RPMI8226 (cell line): ENCODE measurements at places on chromosomes 4 and X.

- DNase-seq = no peak
These were observed 19.8 kb downstream of the MXRA5 start for GRCh38 chrX:3326681-3327080.

- no peak for DNase-seq
These were observed 535.5 kb downstream of the PDHA2 start for GRCh38 chr4:96375367-96375766.

DNA sequence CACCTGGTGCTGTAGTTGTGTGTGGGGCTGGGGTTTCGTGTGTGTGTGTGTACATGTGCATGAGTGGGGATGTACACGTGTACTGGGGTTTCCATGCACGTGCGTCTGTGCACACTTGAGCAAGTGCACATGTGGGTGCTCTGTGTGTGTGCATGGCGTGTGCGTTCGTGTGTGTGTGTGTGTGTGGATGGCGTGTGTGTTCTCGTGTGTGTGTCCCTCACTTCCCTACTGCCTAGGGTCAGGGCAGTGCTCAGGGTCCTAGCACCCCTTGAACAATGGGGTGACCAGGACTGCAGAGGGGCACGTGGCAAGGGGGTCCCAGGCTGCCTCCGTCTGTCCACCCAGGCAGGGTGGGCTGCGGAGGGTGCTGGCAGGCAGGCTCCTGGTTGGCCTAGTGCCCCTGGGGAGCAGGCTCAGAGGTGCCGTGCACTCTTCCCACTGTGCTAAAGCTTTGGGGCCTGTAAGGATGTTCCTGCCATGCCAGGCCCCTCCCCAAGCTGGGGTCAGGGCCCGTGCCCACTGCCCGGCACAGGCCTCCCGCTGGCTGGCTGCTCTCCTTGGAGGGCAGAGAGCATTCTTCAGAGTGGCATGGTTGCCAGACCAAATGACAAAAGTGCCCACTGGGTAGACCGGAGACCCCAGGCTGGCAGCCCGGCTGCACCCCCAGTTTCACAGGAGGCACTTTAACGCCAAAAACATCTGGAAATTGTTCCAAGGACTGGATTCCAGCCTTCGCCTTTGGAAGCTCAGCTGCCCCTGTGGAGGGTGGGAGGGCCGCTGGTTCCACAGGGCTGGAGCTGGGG lies 29.1 kb downstream of the FGFRL1 start:
- no peak for DNase-seq

DNA sequence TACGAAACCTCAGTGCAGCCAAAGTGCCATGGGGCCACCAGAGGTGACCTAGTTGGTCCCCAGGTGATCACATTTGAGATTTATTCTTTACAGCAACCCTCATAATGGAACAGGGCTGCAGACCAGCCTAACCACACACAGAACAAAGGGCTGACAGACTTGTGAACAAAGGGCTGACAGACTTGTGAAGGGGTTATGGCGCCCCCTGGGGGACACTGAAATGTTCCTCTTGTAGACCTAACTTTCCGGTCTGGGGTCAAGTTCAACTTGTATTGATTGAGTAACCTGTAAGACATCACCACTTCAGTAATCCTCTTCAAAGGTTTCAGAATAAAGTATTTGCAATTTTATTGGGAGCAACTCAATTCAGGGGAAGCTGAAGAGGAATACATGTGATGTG lies 175.9 kb upstream of the RPS6KA3 start:
- peak; percentile 74 for DNase-seq

GRCh38 chr4:3044870-3045819 lies 29.2 kb downstream of the HTT-AS start:
- DNase-seq = peak; percentile 44

- no peak for DNase-seq
These were observed 9.2 kb upstream of the TREX2 start for GRCh38 chrX:153454901-153455550.

DNA sequence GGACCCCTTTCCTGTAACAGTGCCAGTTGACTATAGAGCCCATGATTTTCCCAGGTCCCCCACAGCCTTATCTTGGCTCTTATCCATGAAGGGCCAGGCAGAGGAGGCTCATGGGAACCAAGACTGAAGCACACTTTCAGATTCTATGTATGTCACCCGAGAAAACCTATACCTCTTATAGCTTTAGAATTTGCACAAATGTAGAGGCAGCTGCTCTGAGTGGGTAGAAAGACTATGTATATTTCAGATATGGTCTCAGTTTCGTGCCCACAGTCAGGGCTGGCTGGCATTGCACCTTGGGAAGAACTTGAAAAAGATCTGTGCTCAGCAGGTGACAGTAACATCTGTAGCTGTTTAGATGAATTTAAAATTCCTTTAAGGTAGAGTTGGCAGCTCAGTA lies 8.3 kb upstream of the LNX1 start:
- DNase-seq = no peak

- no peak for DNase-seq
These were observed 2.4 kb downstream of the CXCR3 start for GRCh38 chrX:71615954-71616353.

DNA sequence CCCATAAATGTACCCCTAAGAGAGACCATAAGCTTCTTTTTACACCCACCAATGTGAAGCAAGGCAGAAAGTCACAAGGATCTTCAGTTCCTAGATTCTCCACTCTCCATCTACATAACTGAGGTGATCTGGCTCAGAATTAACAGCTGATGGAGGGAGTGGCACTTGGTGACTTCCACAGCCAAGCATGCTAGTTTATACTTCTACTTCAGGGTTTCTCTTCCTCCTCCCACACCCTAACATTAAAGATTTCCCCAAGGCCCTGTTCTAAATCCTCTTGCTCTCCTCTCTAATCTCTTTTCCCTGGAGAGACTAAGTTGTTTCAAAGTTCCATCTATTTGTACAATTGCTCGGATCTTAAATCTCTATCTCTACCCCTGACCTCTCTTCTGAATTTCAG lies 81.1 kb downstream of the MBNL3 start:
- no peak for DNase-seq

DNA sequence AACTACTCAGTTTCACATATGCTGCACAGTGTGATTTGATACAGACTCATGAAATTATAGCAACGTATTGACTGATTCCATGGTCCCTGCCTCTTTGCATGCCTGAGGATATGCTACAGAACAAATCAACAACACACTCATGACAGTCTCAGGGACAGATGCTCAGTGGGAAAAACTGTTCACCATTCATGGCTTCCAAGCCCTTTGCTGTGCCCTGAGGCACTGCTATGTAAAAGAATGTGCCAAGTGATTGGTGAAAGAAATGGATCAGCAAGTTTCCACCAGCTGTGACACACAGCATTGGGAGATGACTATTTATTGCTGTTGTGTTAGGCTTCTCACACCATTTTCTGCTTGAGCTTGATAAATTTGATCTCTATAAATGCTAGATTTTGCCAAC lies 825.6 kb upstream of the INTU start:
- DNase-seq = no peak

DNA sequence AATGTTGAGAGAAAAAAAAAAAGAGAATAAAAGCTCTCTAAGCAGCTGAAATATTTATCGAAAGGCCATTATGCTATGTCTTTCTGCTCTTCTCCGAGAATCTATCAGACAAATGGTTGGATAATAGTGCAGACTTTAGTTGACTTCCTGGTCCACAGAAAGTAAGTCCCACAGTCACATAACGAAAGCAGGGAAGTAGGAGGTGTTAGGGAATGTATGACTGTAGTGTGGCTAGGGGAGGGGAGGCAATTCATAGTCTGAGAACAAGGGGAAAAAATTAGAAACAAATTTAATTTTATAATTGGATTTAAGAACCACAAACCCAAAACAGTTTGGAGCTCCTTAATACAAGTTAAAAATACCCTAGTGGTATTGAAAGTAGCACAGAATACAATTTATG lies 79.7 kb upstream of the VEGFC start:
- no peak for DNase-seq

- DNase-seq = no peak
These were observed 48.6 kb downstream of the MAGEA9 start for GRCh38 chrX:149830192-149830873.
